Activated naive CD4-positive, alpha-beta T cell treated with anti-CD3 and anti-CD28 coated beads for 36 hours (primary cell): ENCODE measurements at places on chromosomes 2 and 18. TPM values are rescaled to one million over a fixed set of nuclear protein-coding genes. Genes with fewer than 3 reads are reported as not detected.

BZW1 gene
- total RNA-seq: 423 TPM

RDH14 gene
- total RNA-seq: 11.6 TPM

TUBA4A gene
- 112 TPM for total RNA-seq

MYO7B gene
- 0.37 TPM for total RNA-seq

FAM237A gene
- not detected for total RNA-seq

ASPRV1 gene
- total RNA-seq: 0.59 TPM

PXDN gene
- total RNA-seq: not detected

SERPINB12 gene
- not detected for total RNA-seq

KIAA2012 gene
- total RNA-seq: not detected
